ENCODE measurements at places on chromosomes 3 and 15. TPM values are rescaled to one million over a fixed set of nuclear protein-coding genes. Genes with fewer than 3 reads are reported as not detected.

COPB2 gene
- total RNA-seq = 216 TPM

GABRA5 gene
- total RNA-seq = not detected

CRYGS gene
- not detected for total RNA-seq

ANKUB1 gene
- not detected for total RNA-seq

PSTPIP1 gene
- not detected for total RNA-seq

DUOXA2 gene
- not detected for total RNA-seq

RLBP1 gene
- not detected for total RNA-seq

SCG5 gene
- 2.4 TPM for total RNA-seq

SNX1 gene
- 85.9 TPM for total RNA-seq

IQCF5 gene
- total RNA-seq = not detected

NOX5 gene
- not detected for total RNA-seq

DZIP1L gene
- 21.5 TPM for total RNA-seq

SPCS1 gene
- 77.1 TPM for total RNA-seq

ZNF662 gene
- total RNA-seq = 4.9 TPM

IGSF10 gene
- 0.05 TPM for total RNA-seq

EID1 gene
- total RNA-seq = 216 TPM

SCAANT1 gene
- total RNA-seq = not detected

KBTBD13 gene
- not detected for total RNA-seq

P2RY14 gene
- total RNA-seq = not detected

TNFAIP8L3 gene
- 0.35 TPM for total RNA-seq

DMXL2 gene
- 13.9 TPM for total RNA-seq

TGM4 gene
- total RNA-seq = 0.35 TPM

CCDC9B gene
- total RNA-seq = 165 TPM

ALPK3 gene
- total RNA-seq = 79.8 TPM

PAQR9 gene
- total RNA-seq = 0.20 TPM

CRTAP gene
- total RNA-seq = 99.3 TPM

AHSG gene
- not detected for total RNA-seq

CYP1A1 gene
- not detected for total RNA-seq

UBA7 gene
- 24.8 TPM for total RNA-seq

SV2B gene
- under 0.01 TPM for total RNA-seq

PLA1A gene
- 5.1 TPM for total RNA-seq
